ENCODE measurements at places on chromosomes 6 and 20. TPM values are rescaled to one million over a fixed set of nuclear protein-coding genes. Genes with fewer than 3 reads are reported as not detected.

BLTP3A gene
- polyA plus RNA-seq = 17.3 TPM

LRRN4 gene
- 12.2 TPM for polyA plus RNA-seq

TRIM31 gene
- polyA plus RNA-seq = not detected

PSORS1C2 gene
- 0.15 TPM for polyA plus RNA-seq

PSMA7 gene
- polyA plus RNA-seq = 188 TPM
